ENCODE measurements at places on chromosomes 7 and 10.

GRCh38 chr10:115941361-115941771 lies 331.6 kb downstream of the GFRA1 start:
- DNase-seq, result no peak

- no peak for DNase-seq
Observed at GRCh38 chr7:17269341-17270221, 28.9 kb upstream of the AHR start.

GRCh38 chr7:158076656-158077055 lies 511.0 kb downstream of the PTPRN2 start:
- DNase-seq, result no peak

GRCh38 chr10:111430070-111430469 lies 353.2 kb downstream of the ADRA2A start:
- no peak for DNase-seq

DNA sequence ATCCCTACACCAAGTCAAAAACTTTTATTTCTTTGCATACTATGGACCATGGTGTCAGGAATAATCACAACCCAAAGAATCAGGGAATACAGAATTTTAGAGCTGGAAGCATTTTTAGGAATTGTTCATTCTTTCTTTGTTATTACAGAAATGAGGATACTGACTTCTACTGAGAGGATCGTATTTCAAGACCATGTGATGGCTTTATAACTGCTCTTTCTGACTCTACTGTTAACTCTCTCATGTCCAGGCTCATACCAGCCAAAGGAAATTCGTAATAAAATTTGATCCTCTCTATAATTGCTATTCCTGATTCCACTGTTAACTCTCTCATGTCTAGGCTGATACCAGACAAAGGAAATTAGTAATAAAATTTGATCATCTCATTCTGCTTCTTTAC lies 1050.9 kb upstream of the C7orf33 start:
- DNase-seq, result no peak

- DNase-seq, result no peak
Observed at GRCh38 chr10:1152386-1153250, 96.4 kb downstream of the WDR37 start.

Data from GM10248 (cell line).